ENCODE measurements at places on chromosomes 5 and 9. TPM values are rescaled to one million over a fixed set of nuclear protein-coding genes. Genes with fewer than 3 reads are reported as not detected.

Gene ABO
- total RNA-seq = 0.42 TPM

Gene QRFP
- total RNA-seq = not detected

Gene RANBP3L
- not detected for total RNA-seq

Gene GCNT4
- total RNA-seq = 3.1 TPM

Gene CCL27
- not detected for total RNA-seq

Gene INSYN2B
- 1.9 TPM for total RNA-seq

Gene TRIP13
- total RNA-seq = 34.3 TPM

Gene FYB1
- total RNA-seq = 3.6 TPM

Gene SLC46A2
- total RNA-seq = not detected

Gene ITGA2
- total RNA-seq = 24.0 TPM

Gene CRB2
- total RNA-seq = not detected

Gene CHSY3
- 0.56 TPM for total RNA-seq

Gene HAVCR1
- not detected for total RNA-seq

Gene PCDHB15
- 0.28 TPM for total RNA-seq

Gene MYOT
- total RNA-seq = not detected

Gene PFN3
- not detected for total RNA-seq

Gene IRX2
- total RNA-seq = 46.8 TPM
